ENCODE measurements at places on chromosomes 1 and 21.

DNA sequence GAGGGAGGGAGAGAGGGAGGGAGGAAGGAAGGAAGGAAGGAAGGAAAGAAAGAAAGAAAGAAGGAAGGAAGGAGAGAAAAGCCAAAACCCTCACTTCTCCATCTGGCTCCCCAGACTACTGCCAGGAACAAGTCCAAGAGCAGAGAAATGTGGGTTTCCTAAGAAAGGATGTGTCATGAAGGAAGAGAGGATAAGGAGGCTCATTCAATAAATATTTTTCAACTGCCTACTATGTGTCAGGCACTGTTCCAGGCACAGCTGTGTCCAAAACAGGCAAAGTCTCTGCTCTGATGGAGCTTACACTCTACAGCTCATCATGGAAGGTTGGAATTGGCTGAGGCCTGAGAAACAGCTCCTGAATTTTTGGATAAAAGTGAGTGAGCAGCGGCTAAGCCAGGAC, 42.6 kb upstream of the ATP2B4 start:
- no peak for DNase-seq

DNA sequence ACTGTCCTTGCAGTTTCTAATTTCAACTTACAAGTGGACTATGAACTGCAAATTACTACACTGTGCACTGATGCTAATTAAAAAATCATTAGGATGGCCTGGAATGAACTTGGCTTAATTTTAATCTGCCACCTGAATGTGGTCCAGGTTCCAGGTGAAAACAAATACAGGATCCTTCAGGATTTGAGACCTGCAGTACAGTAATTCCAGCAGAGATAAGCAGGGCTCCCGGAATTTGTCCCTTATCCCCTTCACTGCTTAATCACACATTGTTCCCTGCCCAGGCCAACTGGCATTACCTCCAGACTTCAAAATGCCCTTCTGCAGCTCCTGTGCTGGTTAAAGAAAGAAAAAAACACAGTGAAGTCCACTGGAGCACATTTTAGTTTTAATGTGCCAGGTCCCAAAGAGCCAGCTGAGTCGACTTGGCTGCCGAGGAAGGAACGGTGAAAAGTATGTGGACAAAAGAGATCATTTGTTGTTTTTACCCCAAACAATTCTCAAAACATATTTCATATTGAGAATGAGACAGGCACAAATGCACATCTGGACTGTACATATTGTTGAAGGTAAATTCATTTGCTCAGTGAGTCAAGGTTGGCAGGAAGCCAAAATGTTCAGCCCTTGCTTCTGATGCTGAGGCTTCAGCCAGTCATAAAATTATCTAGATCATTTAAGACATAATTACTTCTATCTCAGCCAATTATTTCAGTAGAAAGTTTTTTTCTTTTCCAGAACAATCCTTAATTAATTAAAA, 28.3 kb downstream of the DEGS1 start:
- no peak for DNase-seq

DNA sequence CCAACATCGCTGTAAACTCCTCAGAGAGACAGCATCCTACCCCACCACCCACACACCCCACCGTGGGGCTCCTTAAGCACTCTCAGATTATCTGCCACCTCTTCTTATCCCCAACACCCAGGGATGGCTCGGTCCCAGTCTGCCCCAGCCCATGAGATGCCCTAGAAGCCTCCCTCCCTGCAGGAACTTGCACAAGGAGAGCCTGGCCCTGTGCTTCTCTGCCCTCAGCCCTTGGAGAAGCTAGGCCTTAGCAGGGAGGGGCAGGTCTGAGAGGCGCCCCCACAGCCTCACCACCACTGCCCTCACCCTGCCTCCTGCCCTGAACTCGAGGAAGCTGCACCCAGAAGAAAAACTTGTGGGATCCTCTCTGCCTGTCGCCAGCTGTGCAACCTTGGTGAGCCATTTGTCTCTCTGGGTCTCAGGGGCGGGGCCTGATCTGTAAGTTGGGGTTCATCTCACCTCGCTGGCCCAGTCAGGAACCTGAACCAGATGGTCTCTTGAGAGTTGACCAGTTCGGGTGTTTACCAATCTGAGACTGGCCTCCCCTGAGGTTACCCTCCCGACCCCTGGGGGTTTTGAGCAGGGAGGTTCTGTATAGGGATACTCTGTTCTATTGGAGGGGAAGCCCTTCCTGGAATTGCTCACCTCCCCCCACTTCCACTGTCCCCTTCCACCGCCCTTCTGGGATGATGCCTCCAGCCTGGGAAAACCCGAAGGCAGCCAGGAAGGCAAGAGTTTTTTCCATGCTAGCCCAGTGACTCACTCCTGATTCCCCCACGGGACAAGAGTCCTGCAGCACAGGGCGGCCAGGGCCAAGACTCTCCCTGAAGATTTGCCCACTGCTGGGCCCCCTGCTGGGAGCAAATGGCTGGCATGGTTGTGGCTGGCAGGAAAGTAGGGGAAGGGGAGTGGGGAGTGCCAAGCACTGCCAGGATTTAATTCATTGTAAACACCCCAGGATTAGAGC, at the start of gene S100A3:
Gene S100A3 (minus strand): TSS at position 537 of the 967 bp plus-strand sequence. CDS start 773 bp downstream, outside the sequence.
- DNase-seq: no peak

DNA sequence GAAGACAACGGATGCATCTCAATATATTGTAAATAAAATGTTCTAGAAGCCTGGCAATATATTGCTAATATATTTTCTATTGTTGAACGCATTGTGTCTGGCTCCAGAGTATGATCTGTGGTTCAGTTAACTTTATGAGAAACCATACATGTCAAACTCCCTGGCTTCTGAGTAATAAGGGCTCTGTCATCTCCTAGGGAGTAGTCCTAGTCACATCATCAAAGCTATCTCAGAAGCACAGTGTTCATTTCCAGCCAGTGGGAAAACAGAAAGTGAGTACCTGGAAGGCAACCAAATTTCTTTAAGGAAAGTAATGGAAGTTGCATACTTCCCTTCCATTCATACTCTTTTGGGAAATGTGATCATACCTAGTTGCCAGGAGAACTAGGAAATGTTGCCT, 27.0 kb upstream of the ST6GALNAC5 start:
- DNase-seq: no peak

DNA sequence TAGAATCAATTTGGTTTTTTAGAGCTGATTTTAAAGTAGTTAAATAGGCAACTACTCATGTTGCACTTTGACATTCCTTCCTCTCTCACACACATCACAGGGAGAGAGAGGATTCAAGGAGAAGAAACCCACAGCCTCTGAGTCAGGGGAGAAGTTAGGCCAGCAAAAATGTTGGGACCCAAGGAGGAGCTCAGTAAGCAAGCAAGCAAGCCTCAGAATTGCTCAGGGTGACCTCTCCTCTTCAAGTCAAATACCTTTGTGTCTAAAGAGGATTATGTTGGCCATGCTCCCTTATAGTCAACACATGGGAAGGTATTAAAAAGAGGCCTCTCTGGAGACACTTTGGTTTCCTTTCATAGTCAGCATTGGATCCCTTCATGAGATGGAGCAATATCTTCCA, 80.5 kb upstream of the WARS2 start:
- DNase-seq: no peak

GRCh38 chr1:157363660-157364140, 188.6 kb downstream of the FCRL5 start:
- DNase-seq: no peak
